Activated CD4-positive, CD25-positive, alpha-beta regulatory T cell (primary cell): ENCODE measurements at places on chromosomes 3 and 15.

DNA sequence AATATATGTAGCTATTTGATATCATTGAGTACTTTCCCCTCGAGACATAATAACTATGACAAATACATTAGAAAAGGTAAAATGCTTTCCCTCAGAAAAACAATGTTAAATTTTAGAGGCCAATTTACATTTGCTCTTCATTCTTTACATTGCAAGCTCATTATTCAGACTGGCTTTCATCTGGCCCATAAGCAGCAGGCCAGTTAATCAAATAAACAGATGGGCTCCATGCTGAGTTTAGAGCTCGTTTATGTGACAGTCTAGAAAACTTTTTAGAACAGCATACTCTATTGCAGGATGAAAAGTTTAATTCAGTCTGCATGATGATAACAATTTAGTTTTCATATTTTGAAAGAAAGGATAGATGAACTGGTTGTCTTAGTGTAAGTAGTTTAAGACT is 150.6 kb downstream of the DUT start:
- no peak for DNase-seq

- DNase-seq = no peak
Observed at GRCh38 chr15:65392368-65392767, 14.6 kb upstream of the IGDCC3 start.

GRCh38 chr3:13647298-13648059 is 98.6 kb downstream of the FBLN2 start:
- DNase-seq = no peak

DNA sequence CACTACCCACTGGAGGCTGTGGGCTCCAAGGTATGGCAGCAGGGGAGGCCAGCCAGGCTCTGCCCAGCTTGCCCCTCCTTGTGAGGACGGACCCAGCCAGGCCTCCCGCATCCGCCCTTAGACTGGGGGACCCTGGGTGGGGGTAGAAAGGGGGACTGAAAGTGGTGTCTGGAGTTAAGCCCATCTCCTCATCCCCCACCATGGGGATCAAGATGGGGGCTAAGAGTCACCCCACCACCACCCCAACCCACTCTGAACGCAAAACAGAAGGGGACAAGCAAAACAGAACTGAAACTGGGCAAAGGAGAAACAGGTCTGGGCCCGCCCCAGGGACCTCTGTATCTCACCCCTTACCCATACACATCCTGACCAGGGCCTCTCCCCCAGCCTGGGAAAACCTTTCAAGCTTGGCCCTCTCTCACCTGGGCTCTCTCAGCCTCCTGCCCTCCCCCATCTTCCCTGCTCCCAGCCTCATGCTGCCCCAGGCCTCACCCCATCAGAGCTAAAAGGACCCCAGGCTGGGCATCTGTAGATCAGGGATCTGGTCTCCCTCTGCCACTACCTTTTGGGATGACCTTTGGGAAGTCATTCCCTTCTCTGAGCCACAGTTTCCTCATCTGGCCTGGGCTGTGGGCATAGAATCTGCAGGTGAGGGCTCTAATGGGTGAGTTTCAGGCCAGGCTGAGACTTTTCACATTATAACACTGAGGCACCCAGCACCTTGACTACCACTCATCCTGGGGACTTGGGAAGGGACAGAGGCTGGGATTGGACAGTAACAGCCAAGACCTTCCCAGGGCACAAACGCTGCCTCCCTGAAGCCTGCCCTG is 30.0 kb upstream of the CYP11A1 start:
- DNase-seq = no peak

- DNase-seq = no peak
Observed at GRCh38 chr3:147410116-147410525, 956 bp downstream of the ZIC1 start.

GRCh38 chr15:81427176-81427575 is 53.2 kb upstream of the TMC3 start:
- DNase-seq = no peak

- no peak for DNase-seq
Observed at GRCh38 chr15:37059086-37059485, 41.3 kb downstream of the MEIS2 start.

DNA sequence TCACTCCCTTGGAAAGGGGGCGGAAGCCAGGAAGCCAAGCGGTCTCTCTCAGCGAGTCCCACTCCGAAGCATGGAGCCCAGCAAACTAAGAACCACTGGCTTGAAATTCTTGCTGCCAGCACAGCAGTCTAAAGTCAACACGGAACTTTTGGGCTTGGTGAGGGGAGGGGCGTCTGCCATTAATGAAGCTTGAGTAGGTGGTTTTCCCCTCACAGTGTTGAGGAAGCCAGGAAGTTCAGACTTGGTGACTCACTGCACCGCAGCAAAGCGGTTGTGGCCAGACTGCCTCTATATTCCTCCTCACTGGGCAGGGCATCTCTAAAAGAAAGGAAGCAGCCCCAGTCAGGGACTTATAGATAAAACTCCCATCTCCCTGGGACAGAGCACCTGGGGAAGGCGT is 665.4 kb upstream of the CBLB start:
- no peak for DNase-seq

- no peak for DNase-seq
Observed at GRCh38 chr3:77427528-77427927, 387.6 kb downstream of the ROBO2 start.

DNA sequence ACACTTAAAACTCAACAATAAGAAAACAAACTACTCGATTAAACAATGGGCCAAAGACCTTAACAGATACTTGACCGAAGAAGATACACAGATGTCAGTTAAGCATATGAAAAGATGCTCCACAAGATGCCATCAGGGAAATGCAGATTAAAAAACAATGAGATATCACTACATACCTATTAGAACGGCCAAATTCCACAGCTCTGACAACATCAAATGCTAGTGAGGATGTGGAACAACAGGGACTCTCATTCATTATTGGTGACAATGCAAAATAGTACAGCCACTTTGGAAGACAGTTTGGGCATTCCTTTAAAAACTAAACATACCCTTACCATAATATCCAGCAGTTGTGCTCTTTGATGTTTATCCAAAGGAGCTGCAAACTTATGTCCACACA is 59.1 kb upstream of the UBE3A start:
- DNase-seq = no peak
